ENCODE measurements at places on chromosomes 3 and 15.
A peak's percentile ranks its signal among the peaks of the same experiment; 100 is the strongest.

DNA sequence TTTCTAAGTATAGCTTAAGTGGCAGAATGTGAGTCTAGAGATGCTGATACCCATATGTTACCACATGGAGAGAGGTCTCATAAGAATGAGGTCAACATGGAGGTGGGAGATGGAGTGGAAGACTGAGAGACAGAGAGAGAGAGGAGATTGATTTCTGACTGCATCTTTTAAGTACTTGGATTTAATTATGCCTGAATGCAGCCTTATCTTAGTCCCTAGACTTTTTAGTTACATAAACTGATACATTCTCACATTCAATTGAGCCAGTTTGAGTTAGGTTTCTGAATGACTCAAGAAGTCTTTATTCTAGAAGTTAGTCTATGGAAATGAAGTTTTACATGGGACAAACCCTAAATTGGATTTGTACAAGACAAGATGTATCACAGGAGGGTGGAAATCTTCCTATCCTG lies 58.5 kb upstream of the TNFSF10 start:
- no peak for DNase-seq

DNA sequence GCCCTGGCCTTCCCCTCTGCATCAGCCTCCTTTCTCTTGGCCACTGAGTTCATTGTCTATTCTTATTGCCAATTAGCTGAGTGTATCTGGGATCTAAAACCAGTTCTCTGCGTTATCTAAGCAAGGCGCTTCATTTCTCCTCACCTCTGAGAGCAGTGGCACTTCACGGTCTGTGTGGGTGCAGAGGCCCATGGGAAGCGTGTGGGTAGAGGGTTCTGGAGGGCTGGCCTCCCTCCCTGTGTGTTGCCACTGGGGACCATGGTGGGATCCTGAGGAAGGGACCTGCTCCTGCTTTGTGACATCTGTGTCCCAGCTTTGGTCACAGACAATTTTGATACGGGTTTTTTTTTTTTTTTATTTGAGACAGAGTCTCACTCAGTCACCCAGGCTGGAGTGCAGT lies 32.7 kb downstream of the EDEM1 start:
- no peak for DNase-seq

DNA sequence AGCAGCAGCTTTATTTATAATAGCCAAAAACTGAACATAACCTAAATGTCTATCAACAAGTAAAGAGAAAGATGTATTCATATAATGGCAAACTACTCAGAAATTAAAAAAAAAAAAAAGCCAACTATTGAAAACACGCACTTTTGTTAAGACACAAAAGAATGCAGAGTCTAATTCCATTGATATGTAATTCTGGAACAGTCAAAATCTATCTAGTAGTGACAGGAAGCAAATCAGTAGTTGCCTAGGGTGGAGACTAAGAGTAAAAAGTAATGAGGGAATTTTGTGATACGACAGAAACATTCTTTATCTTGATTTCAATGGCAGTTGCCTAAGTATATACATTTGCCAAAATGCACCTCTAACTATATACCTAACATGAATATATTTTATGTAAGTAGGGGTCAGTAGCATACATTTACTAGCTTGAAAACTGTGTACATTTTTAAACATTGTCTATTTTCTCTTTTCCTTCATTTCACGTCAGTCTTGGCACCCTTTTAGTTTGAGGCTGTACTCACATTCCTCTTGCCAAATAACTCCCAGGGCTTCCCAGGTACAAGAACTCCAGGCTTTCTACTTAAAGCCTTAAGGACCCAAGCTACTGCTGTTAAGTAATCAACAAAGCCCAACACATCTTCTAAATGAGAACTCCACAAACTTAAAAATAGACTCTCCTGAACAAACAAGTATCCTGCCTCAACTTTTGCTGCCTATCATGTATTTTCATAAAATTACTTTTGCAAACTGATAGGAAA lies 54.7 kb downstream of the ADAM10 start:
- DNase-seq: no peak

DNA sequence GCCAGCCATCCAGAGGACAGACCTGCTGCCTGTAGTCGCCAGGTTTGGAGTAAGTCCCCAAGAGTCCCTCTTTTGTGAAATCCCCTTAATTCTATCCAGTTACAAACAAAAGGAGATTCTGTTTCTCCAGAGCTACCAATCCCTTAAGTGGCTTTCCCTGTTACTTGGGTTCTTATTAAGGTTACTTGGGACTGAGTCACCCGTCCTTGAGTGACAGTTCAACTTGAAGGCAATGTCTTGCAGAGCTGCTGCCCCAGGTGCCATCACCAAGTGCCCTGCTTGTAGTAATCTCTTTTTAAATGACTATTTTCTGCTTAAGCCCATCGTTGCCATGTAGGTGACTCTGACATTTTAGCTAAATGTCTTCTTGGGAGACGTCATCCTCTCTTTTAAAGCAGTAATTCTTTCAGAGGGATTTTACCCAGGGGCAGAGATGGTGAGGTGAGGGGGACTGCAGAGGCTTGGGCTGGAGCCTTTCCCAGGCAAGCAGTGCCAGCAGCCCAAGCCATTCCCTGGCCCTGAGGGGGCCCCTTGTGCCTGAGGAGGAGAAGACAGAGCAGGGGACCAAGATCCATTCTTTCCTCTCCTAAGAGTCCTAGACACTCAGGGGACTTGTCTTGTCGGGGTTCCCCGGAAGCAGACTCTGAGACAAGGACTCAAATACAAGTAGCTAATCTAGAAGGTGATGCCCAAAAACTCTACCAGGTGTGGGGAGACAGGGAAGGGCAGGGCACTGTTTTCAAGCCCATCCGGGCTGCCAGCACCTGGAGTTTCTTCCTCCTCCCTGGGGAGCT lies 253.7 kb downstream of the PLCL2 start:
- no peak for DNase-seq

DNA sequence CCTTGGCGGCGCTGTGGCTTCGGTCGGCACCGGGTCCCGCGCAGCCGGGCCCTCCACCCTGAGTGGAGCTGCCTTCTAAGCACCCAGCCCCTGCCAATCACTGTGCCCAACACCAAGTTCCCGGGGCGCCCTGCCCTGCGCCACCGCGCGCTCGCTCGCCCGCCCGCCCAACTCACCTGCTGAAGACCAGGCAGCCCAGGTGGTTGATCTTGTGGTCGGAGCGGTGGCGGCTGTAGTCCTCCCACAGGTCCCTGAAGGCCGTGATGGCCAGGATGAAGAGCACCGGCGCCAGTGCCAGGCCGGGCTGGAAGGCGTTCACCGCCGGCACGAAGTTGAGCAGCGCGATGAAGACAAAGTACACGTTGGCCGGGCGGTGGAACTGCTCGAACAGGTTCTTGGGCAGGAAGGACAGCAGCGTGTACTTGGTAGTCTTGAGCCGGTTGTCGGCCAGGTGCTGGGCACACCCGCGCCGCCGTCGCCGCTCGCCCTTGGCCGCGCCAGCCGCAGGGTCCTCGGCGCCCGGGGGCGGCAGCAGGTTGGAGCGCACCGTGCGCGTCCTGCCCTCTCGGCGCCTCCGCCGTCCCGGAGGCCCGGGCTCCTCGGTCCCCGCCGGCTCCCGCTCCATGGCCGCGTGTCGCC lies 536 bp downstream of the ATP10A start:
- no peak for DNase-seq

DNA sequence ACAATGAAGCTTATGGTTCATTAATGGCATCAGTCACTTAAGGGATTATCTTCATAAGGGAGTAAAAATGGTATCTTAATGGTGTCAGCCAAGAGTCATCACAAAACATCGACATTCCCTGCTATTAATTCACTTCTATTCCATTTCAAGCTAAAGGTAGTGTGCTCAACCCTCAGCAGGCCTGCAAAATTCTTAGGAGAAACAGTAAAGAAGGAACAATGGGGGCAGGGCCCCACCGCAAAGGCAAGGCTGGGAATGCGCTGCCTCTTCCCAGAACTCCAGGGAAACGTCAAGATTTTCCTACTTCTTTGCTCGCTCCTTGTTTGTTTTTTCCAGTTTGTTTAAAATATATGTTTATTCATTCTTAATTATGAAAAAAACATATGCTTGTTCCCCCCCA lies 187.3 kb upstream of the TSC22D2 start:
- DNase-seq: no peak

- peak; percentile 24 for DNase-seq
Observed at GRCh38 chr3:143847787-143848631, at the start of gene SLC9A9. SLC9A9 (minus strand) TSS chr3:143848468; CDS start chr3:143848322, 146 bp downstream.

GRCh38 chr3:192892981-192893700 lies 24.5 kb downstream of the MB21D2 start:
- DNase-seq: no peak

DNA sequence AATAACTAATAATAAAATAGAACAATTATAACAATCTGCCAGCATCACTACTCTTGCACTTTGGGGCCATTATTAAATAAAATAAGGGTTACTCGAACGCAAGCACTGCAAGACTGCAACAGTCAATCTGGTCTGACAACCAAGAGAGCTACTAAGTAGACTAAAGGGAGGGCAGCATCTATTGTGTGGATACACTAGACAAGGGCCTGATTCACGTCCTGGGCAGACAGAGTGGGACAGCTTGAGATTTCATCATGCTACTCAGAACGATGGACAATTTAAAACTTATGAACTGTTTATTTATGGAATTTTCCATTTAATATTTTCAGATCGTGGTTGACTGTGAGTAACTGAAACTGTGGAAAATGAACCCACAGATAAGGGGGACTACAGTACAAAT lies 39.5 kb downstream of the TNIK start:
- DNase-seq: no peak

GRCh38 chr3:139263798-139264197 lies 80.0 kb upstream of the MRPS22 start:
- DNase-seq: no peak

DNA sequence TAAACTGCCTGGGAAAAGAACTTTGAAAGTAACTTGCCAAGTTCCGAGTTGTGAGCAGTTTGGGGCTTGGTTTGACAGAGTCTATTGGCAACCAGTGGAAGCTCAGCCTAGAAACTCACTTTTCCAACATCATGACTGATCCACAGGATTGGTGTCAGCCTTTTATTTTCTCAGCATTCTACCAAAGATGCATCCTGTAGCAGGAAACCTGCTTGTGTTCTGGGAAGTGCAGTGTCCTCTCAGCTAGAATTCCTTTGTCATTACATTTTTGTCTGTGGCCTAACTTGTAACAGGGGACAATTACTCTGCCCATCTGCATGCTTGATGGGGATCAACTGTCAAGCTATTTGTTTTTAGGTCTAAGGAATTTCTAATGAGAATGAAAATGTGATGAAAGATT lies 116.7 kb upstream of the LMOD3 start:
- no peak for DNase-seq

DNA sequence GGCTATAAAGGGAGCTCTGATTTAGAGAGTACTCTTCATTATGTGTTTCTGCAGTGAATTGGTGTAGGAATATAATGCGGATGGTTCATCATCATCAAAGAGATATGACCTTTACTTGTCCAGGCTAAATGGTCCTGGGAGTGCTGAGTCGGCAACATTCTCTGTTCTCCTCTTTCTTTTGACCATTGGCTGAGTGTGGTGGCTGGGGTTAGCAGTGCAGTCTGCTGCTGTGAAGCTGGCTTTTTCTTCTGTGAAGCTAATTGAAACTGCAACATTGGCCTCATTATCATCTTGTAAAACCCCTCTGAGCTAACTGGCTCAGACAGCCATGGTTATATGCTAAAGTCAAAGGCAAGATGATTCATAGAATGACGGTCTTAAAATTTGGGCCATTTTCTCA lies 83.8 kb downstream of the THRB start:
- DNase-seq: no peak

DNA sequence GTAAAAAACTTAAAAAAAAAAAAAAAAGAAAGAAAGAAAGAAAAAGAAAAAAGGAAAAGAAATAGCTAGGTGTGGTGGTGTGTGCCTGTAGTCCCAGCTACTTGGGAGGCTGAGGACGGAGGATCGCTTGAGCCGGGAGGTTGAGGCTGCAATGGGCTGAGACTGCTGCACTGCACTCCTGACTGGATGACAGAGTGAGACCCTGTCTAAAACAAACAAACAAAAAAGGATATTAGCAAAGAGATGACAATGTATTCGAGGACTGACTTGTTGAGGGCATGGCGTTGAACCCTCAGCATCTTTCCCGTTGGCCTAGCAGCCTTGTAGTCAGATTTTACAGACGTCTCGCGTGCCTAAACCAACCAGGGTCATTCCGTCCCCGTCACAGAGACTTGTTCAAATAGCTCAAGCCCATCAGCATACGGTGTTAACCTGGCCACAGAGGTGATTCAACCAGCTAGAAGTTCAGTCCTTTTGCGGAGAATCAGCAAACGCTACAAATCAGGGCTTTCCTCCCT lies 528 bp upstream of the NIT2 start:
- DNase-seq: no peak

- no peak for DNase-seq
Observed at GRCh38 chr3:39176025-39176714, 16.2 kb downstream of the XIRP1 start.

- peak; percentile 90 for DNase-seq
Observed at GRCh38 chr15:40338041-40338657, 2.6 kb downstream of the CCDC9B start.

- no peak for DNase-seq
Observed at GRCh38 chr3:171256445-171257250, 203.6 kb downstream of the TNIK start.

DNA sequence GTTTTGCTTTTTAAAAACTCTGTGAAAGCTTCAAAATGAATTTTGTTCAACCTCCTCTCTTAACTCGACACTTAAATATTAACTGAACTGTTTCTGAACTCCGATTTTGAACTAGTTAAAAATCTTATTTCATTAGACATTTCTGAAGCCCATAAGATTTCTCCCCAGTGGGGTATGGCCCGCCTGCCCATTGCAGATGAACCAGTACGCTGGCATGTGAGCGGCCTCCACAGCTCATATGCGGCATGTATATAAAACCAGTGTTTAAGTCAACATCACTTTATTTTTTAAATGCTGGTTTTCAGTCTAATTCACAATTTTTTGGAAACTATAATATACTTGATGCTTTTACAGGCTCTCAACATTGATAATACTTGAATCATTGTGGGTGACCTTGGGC lies 50.2 kb downstream of the CPN2 start:
- no peak for DNase-seq

DNA sequence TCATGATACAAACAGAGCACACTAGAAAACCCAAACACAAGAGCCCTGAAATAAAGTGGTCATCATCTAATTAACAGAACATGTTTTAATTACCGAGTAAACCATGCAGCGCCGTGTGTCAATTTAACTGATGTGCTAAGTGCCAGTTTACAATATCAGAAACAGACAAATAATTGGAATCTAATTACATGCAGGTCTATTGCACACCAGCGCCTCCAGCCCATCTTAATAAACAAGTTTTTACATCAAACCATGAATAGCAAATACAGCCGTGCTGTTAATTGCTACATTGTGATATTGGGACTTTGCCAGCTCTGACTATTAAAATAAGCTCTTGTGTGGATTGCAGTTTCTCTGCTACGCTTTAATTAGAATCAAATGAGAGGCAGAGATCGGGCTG lies 510.2 kb upstream of the MDFIC2 start:
- no peak for DNase-seq

DNA sequence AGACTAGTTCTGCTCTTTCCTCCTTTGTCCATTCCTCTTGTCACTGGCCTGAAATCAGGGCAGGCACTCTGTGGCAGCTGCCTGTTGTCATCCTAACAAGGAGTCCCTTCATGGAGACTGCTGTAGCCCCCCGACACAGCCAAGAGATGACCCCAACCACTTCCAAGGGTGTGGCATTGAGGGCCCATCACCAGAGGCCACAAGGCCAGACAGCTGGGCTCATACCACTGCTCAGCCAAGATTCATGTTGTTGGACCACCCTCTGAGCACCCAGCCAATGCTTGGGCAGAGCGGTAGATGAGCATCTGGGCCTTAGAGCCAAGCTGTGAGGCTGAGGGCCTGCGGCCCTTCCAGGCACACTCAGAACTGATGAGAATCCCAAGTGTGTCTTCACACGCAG lies 85.4 kb downstream of the EPHB1 start:
- DNase-seq: no peak

- DNase-seq: no peak
Observed at GRCh38 chr3:2334921-2335320, 236.3 kb downstream of the CNTN4 start.

All from germinal center (tissue), 1 donor.